CD4-positive, alpha-beta T cell treated with Interleukin-15 for 4 hours (primary cell): ENCODE measurements at places on chromosomes 12 and 14.

DNA sequence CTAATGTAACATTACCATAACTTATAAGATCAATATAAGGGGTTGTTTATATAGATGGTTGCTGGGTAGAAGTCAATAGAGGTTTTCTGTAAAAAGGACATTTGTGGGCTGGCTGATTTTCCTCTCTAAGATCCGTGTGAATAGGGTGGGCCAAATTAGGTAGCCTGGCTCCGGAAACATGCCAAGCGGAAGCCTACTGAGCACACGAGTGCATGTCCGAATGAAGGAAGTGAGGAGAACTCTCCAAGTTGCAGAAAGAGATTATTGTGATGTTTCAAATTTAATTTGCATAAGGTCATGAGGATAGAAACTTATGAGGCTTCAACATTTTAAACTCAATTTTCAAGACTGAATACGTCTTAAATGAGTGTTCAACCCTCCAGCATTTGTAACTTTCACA lies 356.7 kb downstream of the SNAPC1 start:
- DNase-seq, result no peak

DNA sequence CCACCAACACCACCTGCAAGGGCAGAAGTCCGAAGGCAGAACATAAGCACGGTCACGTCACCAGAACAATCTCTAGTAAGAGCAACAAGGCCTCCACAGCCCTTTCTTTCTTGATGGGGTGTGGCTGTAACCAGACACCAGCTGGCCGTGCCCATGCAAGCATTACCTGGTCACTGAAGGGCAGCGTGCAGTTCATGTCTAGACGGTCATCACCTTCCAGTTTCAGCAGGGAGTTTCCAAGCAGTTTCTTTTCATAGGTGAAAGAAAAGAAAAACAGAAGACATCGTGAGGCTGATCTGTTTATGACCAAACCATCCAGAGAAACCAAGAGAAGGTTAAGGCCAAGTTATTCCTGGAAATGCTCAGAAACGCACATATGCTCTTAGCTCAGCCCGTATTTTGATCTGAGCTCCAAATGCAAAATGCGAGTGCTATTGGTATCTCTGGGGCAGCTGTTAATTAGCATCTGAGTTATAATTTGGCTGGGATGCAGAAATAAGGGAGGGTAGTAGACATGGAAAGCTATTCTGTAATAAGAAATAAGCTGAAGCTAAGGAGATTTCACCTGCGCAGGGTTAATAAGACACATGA lies 42.5 kb downstream of the PRKAB1 start:
- DNase-seq, result no peak

- DNase-seq, result no peak
Observed at GRCh38 chr12:129641926-129642325, 261.9 kb downstream of the TMEM132D start.

DNA sequence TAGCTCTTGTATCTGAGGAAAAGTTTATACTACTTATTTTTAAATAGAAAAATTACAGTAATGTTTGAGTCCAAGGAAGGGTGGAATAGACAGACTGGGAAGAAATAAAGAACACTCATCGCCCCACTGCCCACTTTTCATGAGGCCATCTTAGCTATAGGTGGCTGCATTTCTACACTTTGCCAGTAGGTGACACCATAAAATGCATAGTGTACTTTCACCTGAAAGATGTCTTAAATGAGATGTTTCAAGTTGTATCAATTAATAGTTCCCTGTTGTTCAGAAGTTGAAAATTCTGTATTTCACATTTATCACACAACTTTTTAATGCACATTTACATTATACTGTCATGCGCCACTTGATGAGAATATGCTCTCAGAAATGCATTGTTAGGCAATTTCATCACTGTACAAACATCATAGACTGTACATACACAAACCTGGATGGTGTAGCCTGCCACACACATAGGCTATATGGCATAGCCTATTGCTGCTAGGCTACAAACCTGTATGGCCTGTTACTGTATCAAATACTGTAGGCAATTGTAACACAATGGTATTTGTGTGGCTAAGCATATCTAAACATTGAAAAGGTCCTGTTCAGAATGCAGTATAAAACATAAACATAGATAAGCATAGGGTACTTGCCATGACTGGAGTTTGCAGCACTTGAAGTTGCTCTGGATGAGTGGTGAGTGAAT lies 27.6 kb downstream of the PMCH start:
- peak; percentile 28 for DNase-seq

DNA sequence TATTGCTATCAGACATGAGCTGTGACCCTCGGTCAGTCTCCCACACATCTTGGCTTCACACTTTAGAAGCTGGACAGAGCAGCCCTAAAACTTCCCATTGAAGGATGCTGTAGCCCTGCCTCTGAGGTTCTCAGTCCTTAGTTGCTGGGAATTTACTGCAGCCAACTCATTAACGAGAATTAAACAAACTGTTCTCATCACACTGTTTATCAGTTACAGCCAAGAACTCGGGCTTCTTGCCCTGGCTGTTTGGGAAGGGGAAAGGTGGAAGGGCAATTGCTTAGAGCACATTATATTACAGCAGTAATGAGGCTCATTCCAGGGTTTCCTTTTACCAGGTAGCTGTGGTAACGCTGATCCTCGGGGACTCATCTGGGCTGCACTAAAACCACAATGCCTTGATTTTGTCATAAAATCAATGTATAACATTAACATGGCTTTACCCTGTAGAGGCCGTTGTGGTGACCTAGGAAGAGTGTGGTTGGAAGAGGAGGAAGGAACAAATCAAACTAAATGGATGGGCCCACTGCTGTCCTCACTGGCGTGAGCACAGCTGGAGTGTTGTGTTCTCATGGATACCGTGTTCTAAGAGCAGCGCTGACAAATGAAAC lies 87.1 kb downstream of the GPR135 start:
- no peak for DNase-seq

DNA sequence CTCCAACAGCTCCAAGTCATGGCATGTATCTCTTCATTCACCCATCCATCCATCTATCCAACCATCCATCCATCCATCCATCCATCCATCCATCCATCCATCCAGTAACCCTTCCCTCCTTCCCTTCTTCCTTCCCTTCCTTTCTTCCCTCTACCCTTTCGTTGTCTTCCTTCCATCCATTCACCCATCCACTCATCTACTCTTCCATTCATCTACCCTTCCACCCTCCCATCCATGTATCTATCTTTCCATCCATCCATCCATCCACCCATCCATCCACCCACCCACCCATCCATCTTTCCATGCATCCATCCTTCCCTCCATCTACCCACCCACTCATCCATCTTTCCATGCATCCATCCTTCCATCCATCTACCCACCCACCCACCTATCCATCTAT lies 53.2 kb upstream of the FBXO21 start:
- DNase-seq, result no peak

DNA sequence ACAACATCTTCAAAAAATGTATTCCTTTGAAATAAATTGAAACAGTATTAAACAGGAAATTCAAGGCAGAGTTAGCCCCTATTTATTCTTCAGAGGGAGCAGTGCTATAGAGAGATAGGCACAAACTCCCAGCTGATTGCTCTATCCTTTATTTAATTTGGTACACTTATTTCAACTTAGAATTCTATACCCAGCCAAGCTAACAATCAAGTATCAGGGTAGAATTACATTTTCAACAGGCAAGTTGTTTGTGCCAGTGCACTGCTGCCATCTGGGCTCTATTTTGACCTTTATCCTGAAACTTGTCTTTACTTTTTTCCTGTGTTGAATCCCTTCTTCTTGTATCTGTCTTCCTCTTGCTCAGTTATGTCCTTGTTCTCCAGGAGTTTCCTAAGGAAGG lies 159.2 kb downstream of the STXBP6 start:
- no peak for DNase-seq

GRCh38 chr14:103687712-103688111 lies 27.5 kb downstream of the XRCC3 start:
- DNase-seq, result no peak

DNA sequence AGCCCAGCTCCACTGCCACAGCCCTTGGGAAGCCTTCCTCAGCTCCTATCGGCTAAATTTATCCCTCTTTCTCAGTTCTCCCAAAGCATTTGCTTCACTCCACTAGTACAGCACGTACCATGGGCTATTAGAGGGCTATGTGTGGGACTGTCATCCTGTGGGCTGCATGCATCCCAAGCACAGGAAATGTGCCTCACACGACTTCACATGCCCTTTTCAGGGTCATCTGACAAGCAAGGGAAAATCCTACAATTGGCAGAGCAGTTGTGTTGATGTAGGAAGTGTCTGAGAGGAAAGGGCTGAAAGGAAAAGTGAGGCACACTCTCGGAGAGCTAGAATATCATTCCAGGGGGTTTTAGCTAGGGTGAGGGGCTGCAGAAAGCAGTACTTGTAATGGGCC lies 47.6 kb downstream of the NINJ2 start:
- DNase-seq, result no peak

DNA sequence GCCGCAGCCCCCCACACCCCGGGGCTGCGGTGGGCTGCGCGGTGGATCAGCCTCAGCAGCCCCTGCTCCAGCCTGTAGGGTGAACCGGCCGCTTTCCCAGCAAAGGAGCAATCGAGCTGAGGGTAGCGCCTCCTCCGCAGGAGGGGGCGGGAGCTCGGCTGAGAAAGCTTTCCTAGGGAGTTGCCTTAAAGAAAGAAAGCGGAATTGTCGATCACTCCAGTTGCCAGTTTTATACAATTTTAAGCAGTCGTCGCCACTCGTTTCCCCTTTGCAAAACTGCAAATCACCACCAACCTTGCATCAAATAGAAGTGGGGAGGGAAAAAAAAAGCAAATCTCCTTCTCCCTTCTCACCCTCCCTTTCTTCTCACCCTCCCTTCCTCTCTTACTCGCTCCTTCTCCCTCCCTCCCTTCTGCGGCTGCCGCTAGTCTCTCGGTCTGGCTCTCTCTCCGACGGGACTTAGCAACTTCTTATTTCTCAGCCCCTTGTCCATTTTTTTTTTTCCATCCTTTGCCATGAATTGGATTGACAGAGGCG lies at the start of gene PDE3A:
PDE3A (plus strand) TSS at position 424 of the 537 bp plus-strand sequence. CDS start 748 bp downstream, outside the sequence.
- DNase-seq, result no peak

DNA sequence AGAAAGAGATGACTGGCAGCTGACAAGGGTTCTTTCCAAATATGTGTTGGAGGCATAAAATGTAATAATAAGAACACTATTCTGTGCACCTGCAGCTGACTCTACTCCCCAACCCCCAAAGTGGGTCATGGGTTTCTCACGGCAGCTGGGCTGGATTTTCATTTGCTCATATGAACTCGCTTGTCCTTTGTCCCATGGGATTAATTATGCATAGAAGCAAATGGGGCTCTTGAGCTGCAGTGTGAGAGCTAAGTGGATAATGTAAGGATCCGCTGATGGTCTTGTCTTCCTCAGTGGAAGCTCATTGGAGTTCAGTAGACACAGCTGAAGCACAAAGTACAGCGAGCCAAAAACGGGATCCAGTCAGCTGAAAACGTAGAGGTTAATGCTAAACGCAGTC lies 46.3 kb downstream of the TTC8 start:
- no peak for DNase-seq

DNA sequence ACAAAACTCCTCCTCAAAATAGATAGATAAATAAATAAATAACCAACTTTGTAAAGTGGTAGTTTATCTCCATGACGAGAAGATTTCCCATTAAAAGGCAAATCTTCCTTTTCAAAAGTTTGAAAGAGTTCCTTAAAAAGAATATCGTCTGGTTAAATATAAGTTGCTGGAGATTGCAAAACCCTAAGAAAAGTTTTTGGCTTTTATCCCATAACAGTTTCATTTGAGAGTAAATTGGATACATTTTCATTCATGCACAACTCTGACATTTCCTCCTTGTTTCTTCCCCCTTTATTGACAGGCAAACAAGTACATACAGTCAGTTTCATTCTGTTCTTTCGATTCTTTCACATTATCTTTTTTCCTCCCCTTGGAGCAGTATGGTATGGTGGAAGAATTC lies 45.4 kb upstream of the BTG1 start:
- no peak for DNase-seq

DNA sequence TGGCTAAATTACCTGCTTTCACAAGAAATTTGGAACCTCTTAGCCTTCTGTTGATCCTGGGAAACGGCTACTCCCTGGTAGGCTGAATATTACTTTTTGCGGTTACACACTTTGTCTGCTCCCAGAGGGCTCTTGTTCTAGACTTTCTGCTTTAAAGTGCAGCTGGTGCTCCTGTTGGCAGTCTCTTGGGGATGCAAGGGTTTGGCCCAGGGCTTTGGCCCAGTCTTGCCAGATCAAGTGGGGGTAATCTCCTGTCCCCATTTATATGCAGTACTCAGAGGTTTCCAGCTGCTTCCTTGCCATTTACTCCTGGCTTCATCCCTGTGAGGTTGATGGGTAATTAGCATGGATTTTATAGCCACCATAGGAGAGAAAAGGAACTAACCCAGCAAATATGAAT lies 558.2 kb upstream of the MIS18BP1 start:
- no peak for DNase-seq

- no peak for DNase-seq
Observed at GRCh38 chr14:104218361-104219180, 80.2 kb downstream of the KIF26A start.

DNA sequence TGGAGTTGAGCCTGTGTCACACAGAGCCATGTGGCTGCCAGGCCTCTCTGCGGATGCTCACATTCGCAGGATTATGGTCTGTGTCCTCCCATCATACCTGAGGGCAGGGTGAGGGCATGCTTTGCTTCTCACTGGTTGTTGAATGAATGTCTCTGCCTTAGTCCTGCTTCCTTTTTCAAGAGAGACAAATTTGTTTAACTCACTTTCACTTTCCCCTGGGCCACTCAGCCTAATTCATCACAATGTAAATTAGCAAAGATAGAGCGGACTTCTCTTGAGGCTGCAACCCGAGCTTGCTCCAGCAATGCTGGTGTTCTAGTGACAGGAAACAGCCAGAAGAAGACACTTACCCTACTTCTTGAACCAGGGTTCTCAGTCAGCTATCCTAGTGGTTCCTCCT lies 35.5 kb upstream of the PAX9 start:
- DNase-seq, result no peak

DNA sequence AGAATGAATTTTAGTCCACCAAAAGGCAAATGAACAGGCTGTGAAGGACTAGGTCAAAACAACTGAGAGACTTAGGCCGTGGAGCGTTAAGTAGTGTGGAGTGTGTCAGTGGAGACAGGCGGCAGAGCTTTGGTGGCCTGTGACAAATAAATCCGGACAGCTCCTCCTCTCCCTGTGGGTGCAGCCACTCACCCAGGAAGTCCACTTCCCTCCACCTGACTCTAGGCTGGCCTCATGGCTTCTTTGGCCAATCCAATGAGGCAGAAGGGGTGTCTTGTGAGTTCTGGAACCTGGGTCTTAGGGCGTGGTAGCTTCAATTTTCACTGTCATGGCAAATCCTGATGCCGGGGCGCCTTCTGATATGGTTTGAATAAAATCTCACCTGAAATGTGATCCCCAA lies 180.9 kb upstream of the C14orf180 start:
- DNase-seq, result no peak

GRCh38 chr12:67989184-67989920 lies at the start of gene IFNG-AS1:
TSS of gene IFNG-AS1 (plus strand) at chr12:67989447.
- DNase-seq, result peak; percentile 33
